ENCODE measurements at places on chromosomes 7 and 10.

DNA sequence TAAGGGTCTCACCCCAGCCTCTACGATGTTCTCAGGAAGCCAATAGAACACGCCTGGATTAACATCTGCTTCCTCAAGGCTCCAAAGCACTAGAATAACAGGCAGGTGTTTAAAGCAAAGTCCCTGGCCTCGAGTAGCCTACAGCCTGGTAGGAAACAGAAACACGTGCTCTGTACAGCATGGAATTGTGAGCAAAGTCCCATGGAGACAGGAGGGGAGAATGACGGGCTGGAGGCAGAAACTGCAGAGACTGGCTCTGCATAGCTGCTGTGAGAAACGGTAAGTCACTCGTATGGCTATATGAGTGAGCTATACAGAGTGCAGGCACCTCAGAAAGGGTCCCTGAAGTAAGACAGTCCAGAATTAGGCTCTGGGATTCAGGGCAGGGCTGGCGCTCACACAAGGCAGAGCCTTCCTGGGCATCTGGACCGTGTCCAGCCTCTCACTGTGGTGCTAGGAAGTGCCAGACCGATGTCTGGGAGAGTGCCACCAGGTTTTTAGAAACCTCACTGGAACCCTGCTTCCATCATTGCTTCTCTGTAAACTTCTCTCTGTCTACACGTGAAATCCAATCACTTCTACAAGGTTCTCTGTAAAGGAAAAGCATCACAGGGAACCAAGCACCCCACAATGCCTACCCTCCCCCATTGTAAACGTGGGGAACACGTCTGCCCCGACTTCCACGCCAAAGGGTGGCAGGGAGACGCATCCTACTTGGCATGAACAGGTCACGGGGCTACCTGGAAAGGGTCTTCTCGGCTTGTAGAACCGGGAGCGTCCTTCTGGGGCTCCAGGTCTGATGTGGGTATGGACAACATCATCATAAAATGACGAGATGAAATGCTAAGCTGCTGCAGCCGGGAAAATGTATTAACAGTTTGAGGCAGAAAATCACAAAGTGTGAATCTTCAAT lies 38.8 kb upstream of the SHH start:
- DNase-seq = no peak

DNA sequence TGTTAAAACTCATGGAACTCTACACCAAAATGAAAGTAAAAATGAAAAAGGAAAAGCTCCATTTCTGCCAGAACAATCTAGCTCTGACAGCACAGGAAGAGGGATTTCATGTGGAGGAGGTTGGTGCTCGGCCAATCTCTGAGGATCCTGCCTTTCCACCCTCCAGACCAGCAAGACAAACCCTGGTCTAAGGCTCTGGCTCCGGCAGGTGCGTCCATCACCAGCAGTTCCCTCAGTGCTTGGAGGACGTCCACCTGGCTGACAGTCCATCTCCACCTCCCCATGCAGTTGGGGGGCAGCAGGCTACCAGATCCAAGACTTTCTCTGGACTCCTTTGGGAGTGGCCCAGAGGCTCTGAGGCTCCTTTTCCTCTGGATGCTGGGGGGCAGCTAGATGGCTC lies 25.0 kb upstream of the LOXL4 start:
- DNase-seq = no peak

GRCh38 chr7:154789404-154789803 lies 213.5 kb downstream of the PAXIP1 start:
- DNase-seq = no peak

GRCh38 chr10:22622242-22622806 lies 92.1 kb downstream of the PIP4K2A start:
- no peak for DNase-seq

DNA sequence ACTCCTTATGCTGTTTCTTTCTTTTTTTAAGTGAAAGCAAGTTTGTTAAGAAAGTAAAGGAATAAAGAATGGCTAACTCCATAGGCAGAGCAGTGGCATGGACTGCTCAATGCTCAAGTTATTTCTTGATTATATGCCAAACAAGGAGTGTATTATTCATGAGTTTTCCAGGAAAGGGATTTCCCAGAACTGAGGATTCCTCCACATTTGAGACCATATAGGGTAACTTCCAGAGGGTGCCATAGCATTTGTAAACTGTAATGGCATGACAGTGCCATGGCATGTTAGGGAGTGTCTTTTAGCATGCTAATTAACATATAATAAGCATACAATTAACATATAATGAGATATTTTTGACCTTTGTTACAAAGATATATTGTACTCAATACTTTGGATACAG lies 1034.5 kb upstream of the PHF14 start:
- no peak for DNase-seq

GRCh38 chr7:24576171-24577025 lies 3.1 kb downstream of the PALS2 start:
- no peak for DNase-seq

Measured in activated CD8-positive, alpha-beta memory T cell treated with anti-CD3 and anti-CD28 coated beads for 4 hours (primary cell).